RWPE2 (cell line): ENCODE measurements at places on chromosomes 5 and 9.

GRCh38 chr9:96052686-96053085, 177.2 kb downstream of the ERCC6L2 start:
- DNase-seq: no peak

- DNase-seq: no peak
Observed at GRCh38 chr5:147508711-147509040, 1.2 kb downstream of the DPYSL3 start.

DNA sequence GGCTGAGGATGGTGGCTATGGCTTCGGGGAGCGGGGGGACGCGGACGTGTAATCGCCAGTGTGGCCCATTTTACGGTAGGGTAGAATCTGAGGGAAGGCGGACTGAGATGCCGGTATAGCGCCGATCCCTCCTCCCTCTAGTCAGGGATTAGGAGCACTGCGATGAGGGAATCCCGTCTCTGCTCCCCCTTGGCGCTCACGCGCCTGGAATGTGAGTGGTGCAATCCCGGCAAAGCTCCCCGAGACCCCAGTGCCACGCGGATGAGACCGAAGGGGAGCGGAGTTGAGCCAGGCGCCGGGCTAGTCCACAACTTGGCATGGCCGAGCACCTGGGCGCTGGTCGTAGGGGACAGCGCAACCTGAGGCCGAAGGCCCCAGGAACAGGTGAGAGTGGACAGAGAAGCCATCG, 2.2 kb downstream of the NPR3 start:
- no peak for DNase-seq

DNA sequence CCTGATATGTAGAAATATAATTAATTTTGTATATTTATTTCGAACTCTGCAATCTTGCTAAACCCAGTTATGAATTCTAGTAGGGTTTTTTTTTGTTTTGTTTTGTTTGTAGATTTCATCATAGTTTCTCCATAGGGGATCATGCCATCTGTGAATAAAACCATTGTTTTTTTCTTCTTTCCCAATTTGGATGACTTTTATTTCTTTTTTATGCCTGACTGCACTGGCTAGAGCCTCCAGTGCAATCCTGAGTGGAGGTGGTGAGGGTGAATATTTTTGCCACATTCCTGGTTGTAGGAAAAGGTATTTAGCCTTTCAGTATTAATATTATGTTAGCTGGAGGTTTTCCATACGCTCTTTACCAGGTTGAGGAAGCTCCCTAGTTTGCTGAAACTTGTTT, 70.0 kb upstream of the GFPT2 start:
- no peak for DNase-seq

DNA sequence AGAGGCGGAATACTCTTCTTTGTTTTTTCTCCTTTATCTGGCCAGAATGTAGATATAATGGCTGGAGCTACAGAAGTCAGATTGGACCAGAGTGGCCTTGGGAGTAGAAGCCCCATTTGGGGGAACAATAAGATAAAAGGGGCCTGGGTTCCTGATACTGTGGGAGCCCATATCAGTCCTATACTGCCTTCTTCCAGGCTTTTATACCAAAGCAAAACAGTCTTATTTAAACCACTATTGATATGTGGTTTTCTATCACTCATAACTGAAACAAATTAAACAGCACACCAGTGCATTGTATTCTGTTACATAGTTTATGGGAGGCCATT, 14.3 kb downstream of the SPAAR start:
- no peak for DNase-seq

- no peak for DNase-seq
Observed at GRCh38 chr5:161030229-161030628, 178.2 kb upstream of the ATP10B start.

GRCh38 chr5:39373791-39374190, 9.5 kb upstream of the C9 start:
- DNase-seq: no peak
